ENCODE measurements at places on chromosomes 2 and 18.

DNA sequence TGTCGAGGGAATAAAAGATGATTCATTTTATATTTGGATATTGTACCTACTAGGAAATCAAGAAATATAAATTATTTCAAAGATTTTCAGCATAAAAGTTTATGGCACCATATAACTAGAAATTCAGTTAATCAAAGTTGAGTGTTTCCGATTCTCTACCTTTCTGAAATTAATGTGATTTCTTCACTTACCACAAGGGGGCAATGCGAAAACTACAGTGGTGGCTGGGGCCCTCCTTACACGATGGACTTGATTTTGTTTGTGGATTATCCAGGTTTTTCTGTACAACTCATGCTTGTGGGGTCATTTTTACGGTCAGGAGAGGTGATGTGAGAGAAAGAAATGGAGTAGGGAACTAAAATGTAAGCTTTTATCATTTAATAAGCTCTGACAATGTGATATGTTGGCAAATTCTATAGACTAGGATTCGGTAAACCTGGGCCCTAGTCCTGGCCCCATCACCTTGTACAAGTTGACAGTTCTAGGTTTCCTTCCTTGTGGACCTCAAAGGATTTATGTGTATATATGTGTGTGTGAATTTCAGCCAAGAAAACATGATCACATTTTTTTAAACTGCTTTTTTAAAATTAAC is 47.6 kb downstream of the G6PC2 start:
- H3K27me3 ChIP-seq = no peaks in the 10 kb centered on the region
- H3K36me3 ChIP-seq = peaks cover 14% of the 10 kb centered on the region
- no peak overlapping the region for H3K27ac ChIP-seq
- no peak for DNase-seq
- no peaks in the 10 kb centered on the region for H3K4me1 ChIP-seq

DNA sequence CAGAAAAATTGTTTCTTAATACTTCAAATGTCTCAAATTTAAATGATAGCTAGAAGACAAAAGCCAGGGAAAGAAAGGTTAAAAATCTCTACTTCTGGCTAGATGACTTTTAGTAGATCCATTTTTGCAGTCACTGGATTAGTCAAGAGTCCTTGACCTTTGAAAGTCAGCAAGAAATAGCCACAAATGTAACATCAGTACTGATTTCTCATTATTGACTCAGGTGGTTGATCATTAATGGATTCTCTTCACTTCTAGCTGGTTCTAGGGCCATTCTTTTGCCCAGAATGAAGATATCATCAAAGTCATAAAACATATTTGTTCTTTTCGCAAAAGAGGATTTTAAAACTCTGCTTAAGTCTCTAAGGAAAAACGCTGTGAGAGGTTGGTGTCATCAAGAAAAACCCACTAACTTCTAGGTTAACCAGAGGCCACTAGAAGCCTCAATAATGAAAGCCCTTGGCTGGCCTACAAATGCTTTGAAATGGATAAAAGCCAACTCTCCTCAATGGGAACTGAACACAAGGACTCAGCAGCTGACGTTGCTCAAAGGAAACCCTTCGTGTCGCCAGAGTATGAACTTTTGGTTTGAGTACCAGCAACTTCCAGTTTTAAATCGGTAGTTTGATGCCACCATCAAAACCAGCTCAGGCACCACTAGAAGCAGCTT is 66.3 kb downstream of the IRS1 start:
- no peak overlapping the region for H3K4me3 ChIP-seq
- H3K27ac ChIP-seq = no peak overlapping the region
- H3K4me1 ChIP-seq = no peaks in the 10 kb centered on the region
- H3K36me3 ChIP-seq = peaks cover 10% of the 10 kb centered on the region
- no peak for DNase-seq
- H3K27me3 ChIP-seq = no peaks in the 10 kb centered on the region

DNA sequence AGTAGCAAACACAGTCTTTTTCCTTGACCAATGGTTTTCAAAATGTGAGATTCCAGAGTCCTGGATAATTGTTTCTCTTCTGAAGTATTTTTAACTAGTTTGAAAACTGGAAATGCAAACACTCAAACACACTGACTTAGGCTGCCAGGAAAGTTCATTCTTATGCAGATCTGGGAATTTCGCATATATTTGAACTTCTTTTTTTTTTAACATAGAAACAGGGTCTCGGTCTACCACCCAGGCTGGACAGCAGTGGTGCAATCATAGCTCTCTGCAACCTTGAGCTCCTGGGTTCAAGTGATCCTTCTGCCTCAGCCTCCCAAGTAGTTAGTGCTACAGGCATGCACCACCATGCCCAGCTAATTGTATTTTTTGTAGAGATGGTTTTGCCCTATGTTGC is 79.6 kb downstream of the DYM start:
- no peaks in the 10 kb centered on the region for H3K27me3 ChIP-seq
- H3K36me3 ChIP-seq = peaks cover 36% of the 10 kb centered on the region
- no peak for DNase-seq
- H3K27ac ChIP-seq = no peak overlapping the region

DNA sequence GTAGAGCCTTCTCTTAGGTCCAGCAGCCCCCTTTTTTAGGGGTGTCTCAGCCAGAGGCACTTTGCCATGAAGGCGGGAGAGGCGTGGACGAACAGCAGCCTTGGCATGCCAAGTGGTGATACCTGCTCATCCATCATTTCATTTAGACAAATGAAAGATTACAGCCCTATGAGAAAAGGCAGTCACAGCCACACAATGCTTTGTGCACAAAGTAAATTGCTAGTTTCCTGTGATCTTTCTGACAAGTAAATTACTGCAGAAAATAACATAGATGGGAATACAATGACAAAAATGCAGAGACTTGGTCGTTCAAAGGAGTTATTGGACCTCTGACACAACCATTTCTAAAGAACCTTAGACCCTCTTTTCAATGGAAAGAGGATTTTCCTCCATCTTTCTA is 94.9 kb downstream of the RND3 start:
- no peak overlapping the region for H3K27ac ChIP-seq
- H3K36me3 ChIP-seq = no peaks in the 10 kb centered on the region
- DNase-seq = no peak
- H3K4me3 ChIP-seq = no peak overlapping the region

GRCh38 chr2:29920130-29920577 is 1.2 kb downstream of the ALK start:
- H3K27ac ChIP-seq = no peak overlapping the region
- peaks cover 83% of the 10 kb centered on the region for H3K27me3 ChIP-seq
- peak; percentile 8 for DNase-seq
- no peak overlapping the region for H3K4me3 ChIP-seq
- peaks cover 4% of the 10 kb centered on the region for H3K36me3 ChIP-seq

DNA sequence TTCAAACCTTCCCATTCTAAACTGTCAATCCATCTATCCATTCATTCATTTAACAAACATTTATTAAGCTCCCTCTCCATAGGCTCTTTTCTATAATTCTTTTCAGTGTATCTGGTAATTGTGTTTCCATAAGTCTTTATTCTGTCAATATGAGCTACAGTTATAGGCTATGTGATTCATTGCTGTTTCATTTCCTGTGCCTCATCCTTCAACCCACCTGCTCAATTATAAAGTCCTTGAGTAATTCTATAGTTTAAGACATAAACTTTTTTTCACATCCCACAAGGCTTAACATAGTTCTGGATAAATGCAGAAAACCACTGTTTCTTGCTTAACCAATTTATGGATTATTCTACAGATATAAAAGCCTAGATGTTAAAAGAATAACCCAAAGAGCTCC is 84.2 kb upstream of the PIK3C3 start:
- H3K36me3 ChIP-seq = no peaks in the 10 kb centered on the region
- H3K4me1 ChIP-seq = no peaks in the 10 kb centered on the region
- no peak overlapping the region for H3K27ac ChIP-seq
- no peaks in the 10 kb centered on the region for H3K27me3 ChIP-seq

DNA sequence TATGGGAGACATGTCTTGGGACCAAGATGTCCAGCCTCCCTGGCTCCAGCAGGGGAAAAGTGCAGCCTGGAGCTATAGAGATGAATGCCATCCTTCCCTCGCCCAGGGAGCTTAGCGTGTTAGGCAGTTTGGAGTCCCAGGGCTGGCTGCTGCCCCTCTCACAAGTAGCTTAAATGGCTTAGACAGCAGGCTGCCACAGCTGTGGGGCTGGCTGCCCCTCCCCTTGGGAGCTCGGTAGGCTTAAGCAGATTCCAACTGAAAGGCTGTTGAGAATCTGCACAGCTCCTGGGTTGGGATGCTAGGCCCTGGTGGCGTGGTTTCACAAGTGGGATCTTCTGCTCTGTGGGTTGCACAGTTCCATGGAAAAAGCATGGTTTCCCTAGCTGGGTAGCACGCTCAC is 940.5 kb upstream of the DDX18 start:
- H3K4me1 ChIP-seq = no peaks in the 10 kb centered on the region
- no peak overlapping the region for H3K4me3 ChIP-seq
- no peak for DNase-seq

DNA sequence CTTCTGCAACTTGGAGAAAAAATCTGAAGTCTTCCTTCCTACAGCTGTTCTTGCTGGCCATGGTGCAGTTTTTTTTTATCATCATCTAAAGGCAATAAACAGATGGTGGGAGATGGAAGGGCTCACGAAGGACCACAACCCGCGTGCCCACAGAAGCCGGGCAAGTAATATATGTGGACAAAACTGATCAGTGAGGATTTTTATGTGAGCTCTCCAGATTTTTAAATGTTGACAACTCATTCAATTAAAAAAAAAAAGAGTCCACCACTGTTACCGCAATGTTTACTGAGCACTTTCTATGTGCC is 55.9 kb upstream of the CREB1 start:
- H3K4me3 ChIP-seq = no peak overlapping the region
- H3K4me1 ChIP-seq = peaks cover 16% of the 10 kb centered on the region
- H3K27ac ChIP-seq = no peak overlapping the region
- DNase-seq = no peak
- H3K36me3 ChIP-seq = no peaks in the 10 kb centered on the region

DNA sequence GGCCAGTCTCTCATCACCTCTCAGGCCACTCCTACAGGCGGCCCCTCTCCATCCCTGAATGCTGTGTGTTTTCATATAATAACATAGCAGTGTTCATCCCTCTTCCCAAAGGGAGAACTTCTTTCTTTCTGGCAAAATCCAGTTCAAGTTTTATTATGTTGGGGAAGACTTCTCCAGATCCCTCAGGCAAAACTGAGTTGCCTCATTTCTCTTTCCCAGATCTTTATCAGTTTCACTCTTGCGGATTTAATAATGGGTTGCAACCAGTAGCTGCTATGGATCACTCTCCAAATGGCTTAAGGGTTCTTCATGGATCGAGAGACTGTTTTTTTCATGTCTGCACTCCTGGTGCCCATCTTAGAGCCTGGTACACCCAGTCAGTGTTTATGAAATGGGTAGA is 129.9 kb downstream of the FHOD3 start:
- H3K27me3 ChIP-seq = peaks cover 14% of the 10 kb centered on the region
- no peak overlapping the region for H3K27ac ChIP-seq
- no peaks in the 10 kb centered on the region for H3K36me3 ChIP-seq
- no peak for DNase-seq

- H3K27me3 ChIP-seq = no peaks in the 10 kb centered on the region
- DNase-seq = no peak
- H3K4me3 ChIP-seq = no peak within 1 kb of the TSS
Observed at GRCh38 chr2:218418717-218419458, at the start of gene VIL1. Gene VIL1, plus strand, starts transcription at chr2:218419123. Its CDS starts 4,656 bp downstream, at chr2:218423779.

DNA sequence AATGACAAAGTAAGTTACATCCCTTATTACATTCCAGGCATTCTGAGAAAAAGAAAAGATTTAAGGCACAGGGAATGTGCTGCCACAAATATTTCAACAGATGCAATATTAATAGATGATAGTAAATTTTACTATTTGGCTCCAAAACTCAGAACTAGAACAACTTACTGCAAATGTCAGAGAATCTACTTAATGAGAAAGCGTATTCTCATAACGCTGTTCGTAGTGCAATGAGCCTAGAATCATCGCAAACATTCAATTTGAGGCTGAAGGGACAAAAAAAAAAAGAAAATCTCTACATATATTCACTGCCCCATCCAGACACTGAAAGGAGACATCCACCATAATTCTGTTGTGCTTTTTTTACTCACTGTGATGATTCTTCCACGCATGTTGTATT is 272.1 kb upstream of the DOK6 start:
- H3K27me3 ChIP-seq = no peaks in the 10 kb centered on the region
- no peak for DNase-seq
- no peak overlapping the region for H3K4me3 ChIP-seq
- no peaks in the 10 kb centered on the region for H3K36me3 ChIP-seq
- no peak overlapping the region for H3K27ac ChIP-seq

DNA sequence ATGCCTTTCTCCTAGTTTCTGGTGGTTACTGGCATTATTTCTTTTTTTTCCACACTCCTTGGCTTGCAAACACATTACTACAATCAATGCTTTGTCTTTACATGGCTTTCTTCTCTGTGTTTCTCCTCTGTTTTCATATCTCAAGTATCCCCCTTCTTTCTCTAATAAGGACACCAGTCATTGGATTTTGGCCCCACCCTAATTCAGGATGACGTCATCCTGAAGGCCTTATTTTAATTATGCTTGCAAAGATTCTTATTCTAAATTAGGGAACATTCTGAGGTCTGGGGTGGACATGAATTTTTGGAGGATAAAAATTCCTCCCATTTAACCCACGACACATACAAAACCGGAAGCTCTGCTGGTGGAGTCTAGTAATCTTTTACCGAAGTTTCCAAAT is 1556.6 kb downstream of the DPP10 start:
- no peak overlapping the region for H3K27ac ChIP-seq
- no peak for DNase-seq
- no peaks in the 10 kb centered on the region for H3K27me3 ChIP-seq
- no peak overlapping the region for H3K4me3 ChIP-seq

DNA sequence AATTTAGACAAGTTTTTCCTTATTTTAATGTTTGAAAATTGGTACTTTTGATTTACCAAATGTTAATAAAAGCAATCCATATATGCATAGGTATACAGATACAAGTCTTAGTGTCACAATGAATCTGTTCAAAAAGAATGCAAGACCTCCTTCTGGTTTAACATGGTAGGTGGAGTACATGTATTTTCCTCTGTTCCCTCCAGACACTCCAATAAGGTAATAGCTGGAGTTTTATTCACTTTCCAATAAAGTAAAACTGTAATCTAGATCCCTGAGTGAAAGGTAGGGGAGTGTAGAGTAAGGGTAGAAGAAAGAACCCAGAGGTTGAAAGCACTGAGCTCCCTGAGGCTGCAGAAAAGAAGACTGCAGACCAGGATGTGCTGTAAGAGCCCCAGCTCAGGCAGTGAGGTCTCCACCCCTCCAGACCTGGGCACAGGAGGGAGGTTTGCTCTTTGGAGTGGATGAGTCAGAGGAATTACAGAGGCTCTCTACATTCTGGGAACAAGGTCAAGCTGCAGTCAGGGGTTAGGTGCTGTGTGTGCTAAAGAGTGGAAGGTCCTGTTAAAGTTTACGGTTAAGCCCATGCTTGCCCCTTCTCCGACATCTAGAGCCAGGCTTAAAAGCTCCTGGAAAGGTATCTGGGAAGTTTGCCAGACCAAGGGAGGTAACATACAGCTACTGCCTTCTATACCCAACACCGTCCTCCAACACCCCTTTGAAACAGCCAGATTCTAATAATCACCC is 27.6 kb upstream of the STAT1 start:
- H3K4me1 ChIP-seq = peaks cover 15% of the 10 kb centered on the region
- H3K27me3 ChIP-seq = no peaks in the 10 kb centered on the region
- H3K36me3 ChIP-seq = peaks cover 73% of the 10 kb centered on the region
- no peak overlapping the region for H3K4me3 ChIP-seq

Measured in naive thymus-derived CD8-positive, alpha-beta T cell (primary cell).